RPMI7951 (cell line): ENCODE measurements at places on chromosomes 11 and 22. TPM values are rescaled to one million over a fixed set of nuclear protein-coding genes. Genes with fewer than 3 reads are reported as not detected.

Gene TUBA8
- total RNA-seq = 0.39 and 0.48 TPM in 2 replicates

Gene TMEM191B
- total RNA-seq = not detected in 2 replicates

Gene LRP5
- 0.48 and 0.59 TPM in 2 replicates for total RNA-seq

Gene LAYN
- 10.9 and 13.3 TPM in 2 replicates for total RNA-seq

Gene CCDC116
- 0.10 and 0.36 TPM in 2 replicates for total RNA-seq

Gene IGSF22
- not detected in 2 replicates for total RNA-seq

Gene DERL3
- total RNA-seq = 1.9 and 4.2 TPM in 2 replicates

Gene MS4A1
- not detected in 2 replicates for total RNA-seq

Gene IGSF9B
- 0.10 and 0.96 TPM in 2 replicates for total RNA-seq

Gene ELFN2
- under 0.01 TPM in 1 of 2 replicates, not detected in the other for total RNA-seq

Gene APOBEC3B
- 19.6 and 20.9 TPM in 2 replicates for total RNA-seq

Gene SLC15A3
- total RNA-seq = 5.8 and 10.0 TPM in 2 replicates

Gene HMBS
- 14.3 and 17.1 TPM in 2 replicates for total RNA-seq

Gene MYH9
- 260 and 282 TPM in 2 replicates for total RNA-seq

Gene STK33
- total RNA-seq = 0.48 and 0.78 TPM in 2 replicates

Gene HBE1
- 4.6 and 6.4 TPM in 2 replicates for total RNA-seq
